ENCODE measurements at places on chromosomes 5 and 9. TPM values are rescaled to one million over a fixed set of nuclear protein-coding genes. Genes with fewer than 3 reads are reported as not detected.

The AMACR gene
- total RNA-seq = 36.6 TPM

The PCDH12 gene
- 30.1 TPM for total RNA-seq

The PFN3 gene
- total RNA-seq = not detected

The ZNF658 gene
- total RNA-seq = 6.6 TPM

The PCDHA5 gene
- total RNA-seq = 0.41 TPM

All from metanephros (tissue), 2 donors.